ENCODE measurements at places on chromosomes 5 and 9. TPM values are rescaled to one million over a fixed set of nuclear protein-coding genes. Genes with fewer than 3 reads are reported as not detected.
A peak's percentile ranks its signal among the peaks of the same experiment; 100 is the strongest.

The DDX4 gene
- 0.18 TPM for total RNA-seq

The DMGDH gene
- 1.2 TPM for total RNA-seq

The NSUN2 gene
- total RNA-seq = 72.6 TPM

The TRPM3 gene
- total RNA-seq = 1.1 TPM

The LRRC14B gene
- total RNA-seq = 0.27 TPM

The BNC2 gene
- 45.1 TPM for total RNA-seq

DNA sequence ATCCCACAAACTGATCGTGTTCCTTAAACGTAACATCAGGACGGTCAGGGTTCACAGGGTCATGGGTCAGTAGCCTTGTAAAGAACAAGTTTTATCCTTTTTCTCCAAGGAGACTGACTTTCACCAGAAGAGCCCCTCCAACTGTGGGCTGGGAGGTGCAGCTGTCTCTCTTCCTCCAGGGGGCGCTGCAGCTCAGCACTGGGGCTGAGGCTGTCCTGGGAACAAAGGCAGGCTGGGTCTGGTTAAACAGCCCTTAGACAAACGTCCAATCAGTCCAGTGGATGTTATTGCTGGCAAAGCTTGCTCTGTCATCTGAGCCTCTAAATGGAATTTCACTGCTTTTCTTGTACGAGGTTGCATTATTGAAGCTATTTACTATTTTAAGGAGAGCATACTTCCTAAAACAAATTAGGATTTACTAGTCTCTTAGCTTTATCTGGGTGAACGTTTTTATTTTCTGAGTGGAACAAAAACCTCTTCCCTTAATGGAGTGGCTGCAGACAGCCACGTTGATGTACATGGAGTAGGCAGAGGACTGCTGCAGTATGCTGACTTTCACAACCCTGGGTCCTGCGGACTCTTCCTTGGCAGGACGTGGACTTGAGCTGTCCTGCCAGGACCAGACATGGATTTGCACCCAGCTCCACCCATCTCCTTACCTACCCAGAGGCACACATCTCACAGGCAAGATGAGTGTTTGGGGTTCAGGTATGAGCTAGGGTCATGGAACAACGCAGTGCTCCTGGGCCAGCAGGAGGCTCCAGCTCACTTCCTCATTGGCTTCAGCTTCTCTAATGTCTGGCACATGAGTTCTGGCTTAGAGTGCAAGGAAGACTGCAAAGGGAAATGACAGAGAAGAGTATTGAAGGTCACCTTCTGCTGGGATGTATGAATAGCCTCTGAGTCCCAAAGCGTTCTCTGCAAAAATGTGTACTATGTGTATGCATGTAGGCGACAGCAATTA lies 7.8 kb downstream of the EXOSC2 start:
- DNase-seq = peak; percentile 74

DNA sequence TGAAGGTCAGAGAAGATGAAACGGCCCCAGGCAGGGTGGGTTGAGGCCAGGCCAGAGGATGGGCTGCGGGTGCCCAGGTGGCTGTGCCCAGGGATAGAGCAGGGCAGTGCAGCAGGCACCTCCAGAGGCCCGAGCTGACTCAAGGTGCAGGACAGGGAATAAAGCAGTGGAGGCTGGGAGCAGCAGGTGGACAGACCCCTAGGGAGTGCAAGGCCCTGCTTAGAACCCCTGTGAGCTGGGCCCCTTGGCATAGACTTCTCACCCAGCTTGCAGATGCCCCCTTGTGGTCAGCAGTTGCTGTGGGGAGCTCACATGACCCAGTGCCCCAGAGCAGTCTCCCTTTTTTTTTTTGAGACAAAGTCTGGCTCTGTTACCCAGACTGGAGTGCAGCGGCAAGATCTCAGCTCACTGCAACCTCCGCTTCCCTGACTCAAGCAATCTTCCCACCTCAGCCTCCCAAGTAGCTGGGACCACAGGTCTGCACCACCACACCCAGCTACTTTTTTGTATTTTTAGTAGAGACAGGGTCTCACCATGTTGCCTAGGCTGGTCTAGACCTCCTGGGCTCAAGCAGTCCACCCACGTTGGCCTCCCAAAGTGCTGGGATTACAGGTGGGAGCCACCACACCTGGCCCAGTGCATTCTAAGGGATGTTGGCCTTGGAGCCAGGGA lies 118.8 kb downstream of the WNK2 start:
- DNase-seq = no peak

- no peak for DNase-seq
These were observed 30.1 kb downstream of the ISOC1 start for GRCh38 chr5:129124608-129125007.

DNA sequence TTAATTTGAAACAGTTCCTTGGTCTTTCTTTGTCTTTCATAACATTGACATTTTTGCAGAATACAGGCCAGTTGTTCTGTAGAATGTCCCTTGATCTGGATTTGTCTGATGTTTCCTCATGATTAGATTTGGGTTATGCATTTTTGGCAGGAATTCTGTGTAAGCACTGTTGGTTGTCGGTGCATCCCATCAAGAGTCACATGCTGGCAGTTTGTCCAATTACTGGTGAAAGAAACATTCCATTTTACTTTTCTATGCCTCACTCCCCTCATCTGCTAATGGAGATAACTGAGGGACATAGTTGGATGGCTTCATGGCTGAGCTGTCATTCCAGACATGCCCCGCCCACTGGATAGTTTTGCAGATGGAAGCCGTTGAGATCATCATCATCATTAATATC lies 7.6 kb upstream of the ZNF618 start:
- DNase-seq = no peak

- DNase-seq = no peak
These were observed 22.2 kb upstream of the MYOT start for GRCh38 chr5:137845472-137845871.

GRCh38 chr5:17663182-17663581 lies 28.9 kb downstream of the TAF11L14 start:
- no peak for DNase-seq

DNA sequence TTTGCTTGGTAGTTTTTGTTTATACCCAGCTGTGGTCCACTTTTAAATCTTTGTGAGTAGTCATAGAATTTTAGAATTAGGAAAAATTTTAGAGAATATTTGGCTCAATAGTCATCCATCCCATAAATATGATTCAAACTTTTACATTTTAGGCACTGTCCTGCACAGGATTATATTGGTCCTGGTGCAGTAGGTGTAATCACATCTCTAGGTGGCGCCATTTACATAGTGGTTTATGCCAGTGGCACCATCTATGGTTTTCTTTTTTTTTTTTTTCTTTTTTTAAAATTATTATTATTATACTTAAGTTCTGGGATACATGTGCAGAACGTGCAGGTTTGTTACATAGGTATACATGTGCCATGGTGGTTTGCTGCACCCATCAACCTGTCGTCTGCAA lies 260.7 kb upstream of the KCNN2 start:
- no peak for DNase-seq

GRCh38 chr5:169413416-169413815 lies 112.5 kb upstream of the SLIT3 start:
- no peak for DNase-seq
